ENCODE measurements at places on chromosomes 3 and 15. TPM values are rescaled to one million over a fixed set of nuclear protein-coding genes. Genes with fewer than 3 reads are reported as not detected.

DNA sequence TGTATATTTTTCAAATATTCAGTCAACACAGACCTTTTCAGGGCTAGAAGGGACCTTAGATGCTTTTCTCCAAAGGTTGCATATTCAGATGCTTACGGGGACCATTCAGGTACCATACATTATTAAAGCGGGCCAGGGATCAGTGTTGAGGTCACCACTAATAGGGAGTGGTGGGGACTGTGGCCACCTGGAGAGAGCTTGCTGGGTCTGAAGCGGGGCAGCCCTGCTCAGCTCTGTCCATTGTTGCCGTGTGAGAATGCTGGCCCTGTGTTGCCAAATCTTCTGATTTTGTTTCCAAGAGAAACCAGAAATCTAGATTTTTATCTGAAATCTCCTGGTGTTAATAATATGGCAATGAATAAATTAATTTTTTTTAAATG lies 23.7 kb downstream of the ABHD2 start:
- DNase-seq = no peak

The NKIRAS1 gene
- total RNA-seq = 13.2 TPM

The WDR93 gene
- total RNA-seq = not detected

GRCh38 chr3:183085634-183086390 lies 13.5 kb downstream of the MCCC1 start:
- DNase-seq = peak; percentile 15

DNA sequence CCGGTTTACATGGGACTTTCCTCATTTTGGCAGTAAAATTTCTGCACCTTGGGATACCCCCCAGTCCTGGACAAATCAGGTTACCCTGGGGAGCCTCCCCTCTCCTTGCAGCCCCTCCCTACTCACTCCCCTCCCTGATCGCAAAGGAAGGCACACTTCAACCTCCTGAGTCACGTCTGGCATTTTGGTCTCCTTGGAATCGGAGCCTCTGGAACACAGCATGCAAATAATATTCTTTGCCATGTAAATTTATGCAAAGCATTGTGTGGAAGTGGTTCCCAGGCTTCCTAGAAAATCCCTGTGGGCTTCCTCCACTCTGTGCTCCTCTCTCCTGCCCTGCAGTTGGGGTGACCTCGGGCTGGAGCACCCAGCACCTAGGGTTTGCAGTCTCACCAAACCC lies 11.6 kb downstream of the SCN5A start:
- no peak for DNase-seq

DNA sequence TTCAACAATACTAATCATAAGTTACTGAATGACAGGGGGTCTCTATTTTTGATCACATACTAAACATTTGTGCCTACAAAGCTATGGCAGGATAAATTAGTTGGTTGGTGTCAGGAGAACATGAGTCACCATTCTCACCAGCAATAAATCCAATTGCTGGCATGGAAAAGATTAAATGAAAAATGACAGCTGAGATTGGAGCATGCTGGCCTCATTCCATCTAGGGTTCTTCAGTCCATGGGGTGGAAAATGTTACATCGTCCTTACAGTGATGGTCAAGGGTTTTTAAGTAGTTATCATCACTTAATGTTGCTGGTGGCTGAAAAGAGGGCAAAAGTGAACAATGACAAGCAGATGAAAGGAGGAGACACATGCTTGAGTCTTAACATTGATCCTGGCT lies 180.1 kb upstream of the BCL6 start:
- DNase-seq = no peak

Data from bronchial epithelial cell (primary cell).